ENCODE measurements at places on chromosomes 5 and 9. TPM values are rescaled to one million over a fixed set of nuclear protein-coding genes. Genes with fewer than 3 reads are reported as not detected.
A peak's percentile ranks its signal among the peaks of the same experiment; 100 is the strongest.

The DBH gene
- total RNA-seq = not detected

DNA sequence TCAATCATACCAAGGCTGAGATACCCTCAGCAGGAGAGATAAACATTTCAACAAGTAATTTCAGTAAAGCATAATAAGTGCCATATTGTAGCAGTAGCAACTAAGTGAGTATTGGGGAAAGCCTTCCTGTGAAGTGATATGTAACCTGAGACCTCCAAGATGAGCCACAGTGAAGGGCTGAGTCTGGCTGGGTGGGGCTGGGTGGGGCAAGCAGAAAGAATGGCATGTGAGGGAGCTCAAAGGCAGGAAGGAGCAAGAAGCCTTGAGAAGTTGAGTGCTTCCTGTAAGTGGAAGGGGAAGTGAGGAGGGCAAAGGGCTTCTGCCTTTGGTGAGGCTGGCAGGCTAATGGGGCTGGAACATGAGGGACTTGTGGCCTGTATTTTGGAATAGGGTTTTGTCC, 19.7 kb upstream of the ASTN2 start:
- DNase-seq = no peak

The PCDHGA12 gene
- total RNA-seq = 5.4 TPM

DNA sequence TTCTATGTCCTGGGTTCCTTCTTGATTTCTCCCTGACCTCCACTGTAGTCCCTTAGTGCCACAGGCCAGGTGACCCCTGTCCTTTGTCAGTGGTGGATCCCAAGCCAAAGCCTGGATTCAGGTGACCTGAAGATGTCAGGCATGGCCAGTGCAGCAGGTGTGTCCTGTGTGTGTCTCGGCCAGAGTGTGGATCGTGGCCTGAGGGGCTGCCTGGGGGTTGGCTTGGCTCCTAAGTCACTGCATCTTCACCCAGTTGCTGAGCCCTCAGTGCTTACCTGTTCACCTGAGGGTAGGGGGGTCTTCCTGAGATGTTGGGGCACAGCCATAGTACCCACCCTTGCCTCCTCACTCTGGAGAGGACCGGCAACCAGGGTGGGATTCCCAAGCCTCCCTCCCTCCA, 61.8 kb upstream of the PITX1 start:
- no peak for DNase-seq

The ATG12 gene
- 29.8 TPM for total RNA-seq

- no peak for DNase-seq
These were observed 254.2 kb downstream of the FANCC start for GRCh38 chr9:95063300-95063699.

DNA sequence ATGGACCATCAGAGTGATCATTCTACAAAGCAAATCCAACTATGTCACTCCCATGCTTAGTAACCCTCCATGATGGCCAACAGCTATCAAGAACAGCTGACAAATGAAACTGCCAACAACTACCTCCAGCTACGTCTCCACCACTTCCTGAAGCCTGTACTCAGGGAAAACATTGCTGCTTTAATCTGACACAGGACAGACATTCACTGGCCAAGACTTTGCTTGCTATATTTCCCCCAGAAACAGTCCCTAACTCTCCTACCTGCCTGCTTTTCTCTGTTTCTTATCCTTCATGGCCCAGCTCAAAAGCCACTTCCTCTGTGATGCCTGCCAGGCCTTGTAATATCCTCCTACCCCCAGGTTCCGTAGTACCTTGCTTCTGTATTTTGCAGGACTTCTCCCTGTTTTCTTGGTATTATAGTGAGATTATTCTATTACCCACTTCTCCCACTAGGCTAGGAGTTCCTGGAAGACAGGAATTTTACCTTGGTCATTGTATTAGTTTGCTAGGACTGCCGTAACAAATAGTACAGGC, 14.7 kb upstream of the RAB14 start:
- no peak for DNase-seq

The PIP5K1B gene
- total RNA-seq = 52.1 TPM

DNA sequence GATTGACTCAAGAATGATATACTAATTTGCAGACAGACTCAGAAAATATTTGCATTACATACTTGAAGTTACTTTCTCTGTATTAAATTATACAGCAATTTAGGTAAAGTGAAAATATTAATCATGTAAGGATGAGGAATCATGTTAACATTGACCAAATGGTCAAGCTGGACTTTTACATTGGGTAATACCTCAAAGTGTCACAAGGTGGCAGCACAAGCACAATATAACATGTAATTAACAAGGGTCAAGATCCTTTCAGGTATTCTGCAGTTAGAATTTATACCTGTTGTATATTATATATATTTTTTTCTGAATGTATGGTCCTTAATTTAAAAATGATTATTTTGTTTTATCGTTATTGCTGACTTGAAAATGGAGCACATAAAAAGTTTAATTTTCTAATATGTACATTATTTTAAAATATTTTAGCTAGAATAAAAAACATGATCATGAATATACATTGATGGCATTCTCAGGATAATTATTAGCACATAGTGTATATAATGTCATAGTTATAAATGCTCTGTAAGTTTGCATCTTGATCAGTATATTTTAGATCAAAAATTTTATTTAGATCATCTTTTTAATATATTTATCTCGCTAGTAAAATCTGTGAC, 8.6 kb downstream of the HAPLN1 start:
- peak; percentile 11 for DNase-seq

DNA sequence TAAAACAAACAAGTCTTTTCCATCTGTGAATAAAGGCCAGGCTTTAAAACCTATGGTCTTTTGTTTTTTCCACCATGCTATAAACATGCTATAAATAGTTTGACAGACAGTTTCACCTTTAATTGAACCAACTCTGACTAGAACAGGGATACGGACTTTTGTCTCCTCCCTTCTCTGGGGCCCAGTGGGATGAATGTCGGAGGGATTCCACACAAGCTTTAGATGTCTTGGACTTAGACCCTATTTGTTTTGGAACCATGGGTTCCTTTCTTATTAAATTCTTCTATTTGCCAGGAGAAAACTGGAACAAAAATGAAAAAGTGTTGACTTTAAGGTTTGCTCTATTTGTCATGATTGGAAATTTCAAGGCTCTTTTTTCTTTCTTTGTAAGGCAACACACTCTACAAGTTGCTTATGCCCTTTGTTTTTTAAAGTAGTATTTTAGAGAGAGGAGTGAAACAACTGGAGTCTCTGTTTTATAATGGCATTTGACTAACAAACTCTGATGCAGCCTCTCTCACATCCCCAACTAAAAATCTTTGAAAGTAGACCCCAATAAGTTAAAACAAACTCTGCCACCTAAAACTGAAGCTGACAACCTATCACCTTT, 145.3 kb downstream of the MLLT3 start:
- DNase-seq = no peak

DNA sequence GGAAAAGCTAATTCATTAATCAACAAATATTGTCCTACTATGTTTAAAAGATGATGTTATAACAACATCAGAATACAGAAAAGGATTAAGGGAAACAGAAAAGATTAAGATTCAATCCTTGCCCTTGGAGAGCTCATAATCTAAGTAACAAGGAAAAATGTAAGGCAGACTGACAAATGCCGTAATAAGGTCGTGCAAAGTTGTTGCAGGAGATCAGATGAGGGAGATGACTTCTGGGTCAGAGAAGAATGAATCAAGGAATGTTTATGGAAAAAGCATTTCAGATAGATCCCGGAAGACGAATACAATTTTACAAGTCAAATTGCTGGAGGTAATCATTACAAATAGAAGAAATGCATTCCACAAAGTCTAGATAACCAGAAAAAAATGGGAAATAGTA, 6.4 kb downstream of the ADAMTS6 start:
- DNase-seq = no peak

- no peak for DNase-seq
These were observed 19.5 kb upstream of the CRB2 start for GRCh38 chr9:123336449-123336848.

DNA sequence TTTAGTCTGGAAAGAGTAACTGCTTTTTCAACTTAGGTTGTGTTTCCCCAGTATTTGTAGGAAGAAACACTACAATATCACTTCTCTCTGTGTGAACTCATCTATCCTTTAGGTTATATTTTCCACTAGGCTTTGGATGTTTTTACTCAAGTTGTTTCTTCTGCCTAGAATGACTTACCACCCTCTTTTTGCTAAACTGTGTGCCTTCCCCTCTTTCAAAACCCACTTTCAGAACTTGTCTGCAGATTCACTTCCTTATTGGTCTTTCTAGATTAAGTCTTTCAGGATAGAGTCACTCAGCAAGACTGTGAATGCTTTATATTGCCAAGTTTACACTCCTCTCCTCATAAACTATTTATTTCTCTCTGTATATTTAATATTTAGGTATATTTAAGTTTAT, 14.2 kb upstream of the CAST start:
- no peak for DNase-seq

DNA sequence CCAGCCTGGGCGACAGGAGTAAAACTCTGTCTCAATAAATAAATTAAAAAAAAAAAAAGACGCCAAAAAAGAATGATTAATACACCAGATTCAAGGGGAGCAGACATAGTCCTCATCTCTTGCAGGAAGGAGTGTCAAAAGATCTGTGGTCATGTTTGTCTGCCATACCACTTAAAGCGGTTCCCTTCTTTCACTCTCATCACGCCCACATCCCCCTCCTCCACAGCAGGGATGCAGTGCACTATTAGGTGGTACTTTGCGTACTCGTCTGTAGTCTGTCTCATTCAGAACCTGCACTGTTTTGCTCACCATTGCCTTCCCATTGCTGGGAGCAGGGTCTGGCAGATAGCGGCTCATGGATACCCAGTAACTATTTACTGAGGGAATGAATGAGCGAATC, 11.2 kb downstream of the CDHR2 start:
- DNase-seq = no peak

All from heart right ventricle (tissue), 16 donors.